ENCODE measurements at places on chromosomes 16 and 17.

- DNase-seq, result no peak
Measured at GRCh38 chr16:57725151-57725550, 10.4 kb upstream of the KATNB1 start.

GRCh38 chr16:87834005-87834667, 35.2 kb downstream of the SLC7A5 start:
- DNase-seq, result no peak

GRCh38 chr17:6677158-6677831, 25.7 kb downstream of the C17orf100 start:
- no peak for DNase-seq

GRCh38 chr16:25279491-25279890, 21.8 kb upstream of the ZKSCAN2 start:
- DNase-seq, result no peak

DNA sequence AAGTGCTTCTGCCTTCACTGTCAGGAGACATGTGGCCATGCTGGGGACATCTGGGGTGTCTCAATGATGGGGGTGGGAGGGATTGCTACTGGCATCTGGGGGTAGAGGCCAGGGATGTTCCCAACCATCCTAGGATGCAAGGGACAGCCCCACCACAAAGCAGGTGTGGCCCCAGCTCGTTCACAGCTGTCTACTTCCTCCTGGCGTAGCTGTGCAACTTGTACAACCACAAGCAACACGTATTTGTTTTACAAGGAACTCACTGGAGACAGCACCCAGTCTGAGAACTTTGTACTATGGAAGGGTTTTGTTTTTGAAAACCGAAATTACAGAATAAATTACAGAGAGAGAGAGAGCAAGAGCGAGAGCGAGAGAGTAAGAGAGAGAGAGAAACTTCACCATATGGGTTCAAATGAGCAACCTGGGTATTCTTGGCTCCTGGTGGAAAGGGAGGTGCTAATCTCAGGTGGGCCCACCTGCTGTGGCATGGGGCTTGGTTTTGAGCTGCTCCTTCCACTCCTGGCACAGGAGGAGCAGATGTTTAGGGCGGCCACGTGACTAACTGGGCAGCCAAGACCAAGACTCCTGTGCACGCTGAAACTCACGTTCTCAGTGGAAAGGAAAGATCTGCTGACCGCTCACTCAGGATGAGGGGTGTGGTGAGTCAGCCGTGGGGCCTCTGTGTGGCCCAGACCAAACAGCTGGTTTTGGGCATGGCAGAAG, 17.5 kb upstream of the TNFRSF13B start:
- DNase-seq, result peak; percentile 35

DNA sequence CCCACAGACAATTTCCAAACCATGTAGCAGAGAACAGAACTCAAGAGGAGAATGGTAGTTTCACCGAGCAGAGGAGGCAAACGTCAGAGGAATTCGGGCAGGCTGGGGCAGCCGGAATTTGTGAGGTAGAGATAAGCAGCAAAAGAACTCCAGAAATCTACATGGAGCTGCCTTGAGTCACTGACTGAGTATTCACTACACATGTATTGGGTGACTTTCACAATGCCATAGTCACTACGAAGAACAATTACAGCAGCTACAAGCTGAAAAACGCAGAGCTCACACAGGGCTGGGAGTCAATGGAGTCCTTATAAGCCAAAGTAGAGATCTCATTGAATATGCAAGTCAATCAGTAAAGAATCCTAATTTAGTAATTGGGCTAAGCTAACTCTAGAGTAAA, 13.4 kb downstream of the CMC2 start:
- no peak for DNase-seq

DNA sequence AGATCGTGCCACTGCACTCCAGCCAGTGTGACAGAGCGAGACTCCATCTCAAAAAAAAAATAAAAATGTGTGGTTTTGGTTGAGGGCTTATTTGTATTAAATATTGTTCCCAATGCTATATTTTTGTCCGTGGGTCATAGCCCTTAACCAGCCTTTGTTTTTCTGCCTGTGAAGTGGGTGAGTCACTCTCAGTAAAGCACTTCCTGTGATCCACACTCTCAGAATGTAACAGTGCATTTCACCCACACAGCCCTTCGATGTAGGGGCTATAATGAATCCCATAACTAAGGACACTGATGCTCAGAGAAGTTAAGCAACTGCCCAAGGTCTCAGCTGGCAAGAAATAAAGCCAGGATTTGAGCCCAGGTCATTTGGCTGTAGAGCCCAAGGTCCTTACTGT, 34.7 kb upstream of the POLR3E start:
- DNase-seq, result no peak

DNA sequence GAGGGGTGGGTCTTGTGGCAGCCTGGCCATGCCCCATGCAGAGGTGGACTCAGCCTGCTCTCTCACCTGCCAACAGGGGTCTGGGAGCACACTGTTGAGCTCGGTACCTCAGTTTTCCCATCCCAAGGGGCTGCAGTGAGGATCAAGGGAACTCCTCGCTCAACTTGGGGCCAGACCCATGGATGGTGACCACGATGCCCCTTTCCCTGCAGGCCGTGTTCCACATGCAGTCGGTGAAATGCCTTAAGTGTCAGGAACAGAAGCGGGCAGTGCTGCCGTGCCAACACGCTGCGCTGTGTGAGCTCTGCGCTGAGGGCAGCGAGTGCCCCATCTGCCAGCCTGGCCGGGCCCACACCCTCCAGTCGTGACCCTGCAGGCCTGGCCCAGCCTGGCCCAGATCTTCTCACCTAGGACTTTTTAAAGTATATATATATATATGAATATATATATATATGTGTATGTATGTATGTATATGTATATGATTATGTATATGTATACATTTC, 20.1 kb downstream of the UNC13D start:
- no peak for DNase-seq

All from CD4-positive, alpha-beta T cell treated with Interleukin-10 for 1 hour (primary cell).